ENCODE measurements at places on chromosomes 2 and 18.

GRCh38 chr2:178317811-178318210 lies 123.5 kb downstream of the OSBPL6 start:
- no peak for DNase-seq
- H3K27ac ChIP-seq: no peak overlapping the region
- H3K27me3 ChIP-seq: no peaks in the 10 kb centered on the region
- no peaks in the 10 kb centered on the region for H3K4me1 ChIP-seq

GRCh38 chr2:239636808-239637207 lies 236.0 kb upstream of the HDAC4 start:
- no peak overlapping the region for H3K27ac ChIP-seq
- DNase-seq: no peak
- H3K27me3 ChIP-seq: no peaks in the 10 kb centered on the region
- no peaks in the 10 kb centered on the region for H3K36me3 ChIP-seq
- no peak overlapping the region for H3K4me3 ChIP-seq

GRCh38 chr18:32048507-32049091 lies 30.0 kb downstream of the RNF125 start:
- H3K36me3 ChIP-seq: peaks cover 8% of the 10 kb centered on the region
- no peak overlapping the region for H3K4me3 ChIP-seq
- DNase-seq: no peak
- H3K27me3 ChIP-seq: no peaks in the 10 kb centered on the region
- H3K4me1 ChIP-seq: no peaks in the 10 kb centered on the region
- H3K27ac ChIP-seq: no peak overlapping the region

DNA sequence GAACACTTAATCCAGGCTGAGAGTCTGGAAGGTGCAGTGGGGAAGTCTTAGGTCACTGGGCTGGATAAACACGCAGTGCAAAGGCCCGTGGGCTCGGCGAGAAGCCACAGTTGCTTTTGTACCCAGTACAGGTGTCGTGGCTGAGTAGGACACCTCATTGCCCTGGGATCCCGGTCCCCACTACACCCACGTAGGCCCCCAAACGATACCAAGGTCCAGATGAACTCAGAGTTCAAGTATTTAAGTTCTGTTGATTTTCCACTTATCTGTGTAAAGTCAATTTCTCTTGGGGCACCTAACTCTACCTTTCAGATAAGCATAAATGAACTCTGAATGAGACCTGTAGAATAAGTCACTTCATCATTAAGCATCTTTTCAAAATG lies 302.0 kb downstream of the PIEZO2 start:
- H3K4me3 ChIP-seq: no peak overlapping the region
- no peaks in the 10 kb centered on the region for H3K27me3 ChIP-seq
- peaks cover 7% of the 10 kb centered on the region for H3K4me1 ChIP-seq
- no peaks in the 10 kb centered on the region for H3K36me3 ChIP-seq
- DNase-seq: no peak

DNA sequence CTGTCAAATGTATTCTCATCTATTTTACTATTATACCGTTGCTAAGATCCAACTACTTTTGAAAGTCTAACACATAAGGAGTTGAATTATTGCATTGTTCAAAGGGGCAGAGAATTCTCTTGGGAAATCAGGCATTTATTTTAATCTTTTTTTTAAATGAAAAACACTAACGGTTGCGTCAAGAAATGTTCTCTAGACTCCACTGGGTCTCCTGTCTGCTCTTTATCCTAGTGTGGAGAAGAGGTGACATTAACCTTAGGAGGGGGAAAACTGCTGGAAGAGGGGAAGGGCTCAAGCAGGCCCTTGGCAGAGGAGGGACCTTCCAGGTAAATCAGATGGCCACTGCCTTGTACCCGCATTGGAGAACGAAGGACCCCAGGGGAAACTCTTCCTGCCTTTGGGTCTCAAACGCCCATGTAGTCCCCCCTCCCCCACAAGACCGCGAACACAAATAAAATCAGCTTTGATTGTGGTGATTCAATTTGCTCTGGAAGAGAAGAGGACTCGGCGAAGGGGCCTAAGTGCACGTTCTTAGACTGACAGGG lies 1.1 kb upstream of the APCDD1 start:
- no peaks in the 10 kb centered on the region for H3K4me1 ChIP-seq
- DNase-seq: no peak
- H3K4me3 ChIP-seq: peak overlapping the region; percentile 61
- H3K27ac ChIP-seq: no peak overlapping the region
- no peaks in the 10 kb centered on the region for H3K36me3 ChIP-seq
- H3K27me3 ChIP-seq: peaks cover 22% of the 10 kb centered on the region

- no peaks in the 10 kb centered on the region for H3K4me1 ChIP-seq
- peaks cover 4% of the 10 kb centered on the region for H3K36me3 ChIP-seq
- no peak overlapping the region for H3K4me3 ChIP-seq
- H3K27me3 ChIP-seq: no peaks in the 10 kb centered on the region
Measured at GRCh38 chr2:171551836-171552235, 29.6 kb downstream of the CYBRD1 start.

DNA sequence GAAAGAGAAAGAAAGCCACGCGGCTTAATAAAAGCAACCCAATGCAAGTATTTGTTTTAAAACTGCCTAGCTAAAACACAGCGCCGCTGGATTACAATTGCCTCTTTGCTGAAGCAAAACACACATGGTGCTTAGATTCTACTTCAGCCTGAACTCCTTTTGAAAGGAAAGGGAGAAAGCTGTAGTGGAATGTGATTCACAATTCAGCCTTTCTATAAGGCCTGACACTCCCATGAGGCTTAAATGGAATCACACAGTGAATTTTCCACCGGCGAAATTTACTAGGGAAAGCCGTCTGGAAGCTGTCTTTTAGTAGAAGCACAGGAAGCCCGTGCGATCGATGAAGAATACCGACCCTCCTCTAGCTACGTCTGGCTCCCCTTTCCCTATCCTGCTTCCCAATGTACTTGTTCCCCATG lies 348.0 kb downstream of the DLGAP1 start:
- H3K27me3 ChIP-seq: no peaks in the 10 kb centered on the region
- peak overlapping the region; percentile 26 for H3K27ac ChIP-seq
- DNase-seq: no peak
- no peaks in the 10 kb centered on the region for H3K36me3 ChIP-seq
- no peak overlapping the region for H3K4me3 ChIP-seq
- H3K4me1 ChIP-seq: peaks cover 11% of the 10 kb centered on the region

DNA sequence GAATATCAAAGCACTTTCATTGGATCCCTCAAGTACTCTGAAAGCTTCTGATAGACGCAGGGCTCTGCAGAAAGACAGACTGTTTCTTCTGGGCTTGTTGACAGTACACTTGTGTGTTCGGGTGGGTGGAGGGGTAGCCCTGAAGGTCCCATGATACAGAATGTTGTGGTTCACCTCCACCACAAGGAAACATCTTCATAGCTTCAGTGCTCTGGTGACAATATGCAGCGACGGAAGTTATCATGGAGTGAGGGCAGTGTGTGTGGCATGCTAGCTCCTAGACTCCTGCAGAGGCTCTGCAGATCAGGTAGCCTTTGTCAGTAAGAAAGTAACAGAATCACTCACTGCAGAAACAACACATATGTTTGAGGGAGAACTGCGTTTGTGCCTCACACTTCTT lies 90.7 kb downstream of the MEIS1 start:
- DNase-seq: no peak
- H3K27me3 ChIP-seq: no peaks in the 10 kb centered on the region
- H3K36me3 ChIP-seq: no peaks in the 10 kb centered on the region
- H3K4me1 ChIP-seq: peaks cover 7% of the 10 kb centered on the region

DNA sequence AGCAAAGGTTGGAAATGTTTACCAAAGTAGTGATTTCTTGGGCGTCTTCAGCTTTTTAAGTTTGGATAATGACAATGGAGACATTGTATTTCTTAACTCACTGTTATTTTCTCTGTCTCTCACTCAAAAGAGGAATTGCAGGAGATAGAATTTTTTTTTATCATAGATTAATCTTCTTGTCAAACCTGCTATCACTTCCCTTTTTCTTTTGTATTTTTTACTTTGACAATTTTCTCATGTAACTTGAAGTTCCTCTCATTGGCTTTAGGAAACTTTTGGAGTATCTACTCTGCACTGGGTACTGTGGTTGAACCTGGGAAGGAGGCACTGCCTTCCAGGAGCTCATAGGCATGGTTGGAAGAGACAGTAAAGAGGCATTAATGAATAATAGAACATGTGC lies 489.1 kb downstream of the CNTNAP5 start:
- peaks cover 2% of the 10 kb centered on the region for H3K27me3 ChIP-seq
- H3K4me1 ChIP-seq: no peaks in the 10 kb centered on the region
- no peak for DNase-seq
- H3K4me3 ChIP-seq: no peak overlapping the region
- H3K36me3 ChIP-seq: no peaks in the 10 kb centered on the region
- no peak overlapping the region for H3K27ac ChIP-seq

DNA sequence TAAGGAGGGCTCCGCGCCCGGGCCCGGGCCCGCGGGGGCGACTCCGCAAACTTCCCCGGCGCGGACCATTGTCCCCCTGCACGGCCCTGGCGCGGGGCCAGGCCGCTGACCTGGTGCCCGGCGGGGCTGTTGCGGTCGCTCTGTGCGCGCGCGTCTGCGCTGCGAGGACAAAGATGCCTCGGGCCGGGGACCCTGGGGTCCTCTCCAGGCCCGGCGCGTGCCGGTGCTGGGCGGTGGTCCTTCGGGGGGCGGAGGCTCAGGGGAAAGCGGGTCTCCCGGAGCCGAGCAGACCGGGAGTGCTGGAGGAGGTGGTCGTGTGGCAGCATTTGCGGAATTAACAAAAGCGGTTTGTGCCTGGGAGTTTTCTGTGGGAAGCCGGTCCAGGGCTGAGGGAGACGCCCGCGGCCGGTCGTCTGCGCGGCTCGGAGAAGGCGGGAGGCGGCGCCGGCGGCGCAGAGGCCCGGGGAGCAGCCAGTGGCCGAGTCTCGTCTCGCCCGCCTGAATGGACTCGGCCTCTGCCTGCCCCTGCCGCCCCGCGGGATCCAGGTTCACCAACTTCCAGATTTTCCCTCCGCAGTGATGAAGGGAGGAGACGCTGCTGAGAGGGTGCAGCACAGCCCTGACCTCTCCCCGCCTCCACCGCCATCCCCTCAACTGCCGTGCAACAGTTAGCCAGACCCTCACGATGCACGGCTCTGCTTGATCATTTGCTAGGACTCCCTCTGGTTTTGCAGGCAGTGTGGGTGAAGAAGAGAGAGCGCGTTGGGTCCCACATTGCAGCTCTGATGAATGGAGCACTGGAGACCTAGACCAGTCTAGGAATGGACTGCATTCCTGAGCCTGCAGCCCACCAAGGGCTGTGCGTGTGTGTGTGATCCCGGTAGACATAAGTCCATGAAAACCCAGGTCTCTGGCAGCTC lies 705 bp downstream of the EFR3B start:
- peaks cover 16% of the 10 kb centered on the region for H3K27me3 ChIP-seq
- DNase-seq: peak; percentile 76
- peak overlapping the region; percentile 82 for H3K4me3 ChIP-seq
- peaks cover 10% of the 10 kb centered on the region for H3K4me1 ChIP-seq

GRCh38 chr18:35514283-35514682 lies 16.5 kb upstream of the INO80C start:
- no peak overlapping the region for H3K27ac ChIP-seq
- H3K36me3 ChIP-seq: no peaks in the 10 kb centered on the region
- no peaks in the 10 kb centered on the region for H3K27me3 ChIP-seq
- no peak overlapping the region for H3K4me3 ChIP-seq

DNA sequence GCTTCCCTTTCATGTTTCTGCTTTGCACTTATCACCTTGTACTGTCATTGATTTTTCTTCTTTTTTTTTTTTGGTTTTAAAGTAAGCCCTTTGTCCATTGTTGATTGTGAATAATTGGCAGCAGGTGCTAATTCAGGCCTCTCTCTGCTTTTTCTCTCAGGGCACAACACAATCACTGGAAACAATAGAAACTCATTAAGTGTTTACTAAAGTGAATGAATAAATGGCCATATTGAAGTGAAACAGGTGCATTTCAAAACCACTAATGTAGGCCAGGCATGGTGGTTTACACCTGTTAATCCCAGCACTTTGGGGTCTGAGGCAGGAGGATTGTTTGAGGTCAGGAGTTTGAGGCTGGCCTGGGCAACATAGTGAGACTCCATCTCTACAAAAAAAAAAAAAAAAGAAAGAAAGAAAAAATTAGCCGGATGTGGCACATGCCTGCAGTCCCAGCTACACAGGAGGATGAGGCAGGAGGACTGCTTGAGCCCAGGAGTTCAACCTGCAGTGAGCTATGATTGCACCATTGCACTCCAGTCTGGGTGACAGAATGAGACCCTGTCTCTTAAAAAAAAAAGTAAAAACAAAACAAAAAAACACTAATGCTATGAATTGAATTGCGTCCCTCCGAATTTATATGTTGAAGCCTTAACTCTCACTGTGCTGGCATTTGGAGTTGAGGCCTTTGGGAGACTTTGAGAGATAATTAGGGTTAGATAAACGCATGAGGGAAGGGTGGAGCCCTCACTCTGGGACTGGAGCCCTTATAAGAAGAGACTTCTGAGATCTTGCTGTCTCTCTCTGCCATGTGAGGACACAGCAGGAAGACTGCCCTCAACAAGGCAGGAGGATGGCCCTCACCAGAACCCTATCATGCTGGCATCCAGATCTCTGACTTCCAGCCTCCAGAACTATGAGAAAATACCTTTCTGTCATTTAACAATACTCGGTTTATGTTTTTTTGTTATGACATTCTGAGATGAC lies 19.9 kb downstream of the SLC38A11 start:
- H3K4me3 ChIP-seq: no peak overlapping the region
- no peaks in the 10 kb centered on the region for H3K36me3 ChIP-seq
- no peak overlapping the region for H3K27ac ChIP-seq
- H3K4me1 ChIP-seq: peaks cover 2% of the 10 kb centered on the region
- no peak for DNase-seq

GRCh38 chr2:13255485-13255884 lies 538.7 kb downstream of the TRIB2 start:
- no peaks in the 10 kb centered on the region for H3K27me3 ChIP-seq
- no peak for DNase-seq
- H3K27ac ChIP-seq: no peak overlapping the region
- no peaks in the 10 kb centered on the region for H3K4me1 ChIP-seq
- H3K4me3 ChIP-seq: no peak overlapping the region
- no peaks in the 10 kb centered on the region for H3K36me3 ChIP-seq

DNA sequence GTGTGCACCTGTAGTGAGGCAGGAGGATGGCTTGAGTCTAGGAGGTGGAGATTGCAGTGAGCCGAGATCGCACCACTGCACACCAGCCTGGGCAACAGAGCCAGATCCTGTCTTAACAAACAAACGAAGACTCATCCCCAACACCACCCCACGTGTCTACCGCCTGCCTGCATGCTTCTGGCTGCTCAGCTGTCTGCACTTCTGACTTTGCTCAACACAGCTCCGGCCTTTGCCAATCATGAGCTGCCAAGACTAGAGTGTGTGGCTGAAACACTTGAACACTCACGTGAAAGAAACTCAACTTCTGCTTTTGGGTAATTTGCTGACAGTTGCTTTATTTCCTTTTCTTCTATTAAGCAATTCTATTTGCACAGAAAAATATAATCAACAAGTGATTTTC lies 32.1 kb upstream of the SP3 start:
- DNase-seq: no peak
- no peaks in the 10 kb centered on the region for H3K27me3 ChIP-seq
- H3K4me1 ChIP-seq: no peaks in the 10 kb centered on the region

DNA sequence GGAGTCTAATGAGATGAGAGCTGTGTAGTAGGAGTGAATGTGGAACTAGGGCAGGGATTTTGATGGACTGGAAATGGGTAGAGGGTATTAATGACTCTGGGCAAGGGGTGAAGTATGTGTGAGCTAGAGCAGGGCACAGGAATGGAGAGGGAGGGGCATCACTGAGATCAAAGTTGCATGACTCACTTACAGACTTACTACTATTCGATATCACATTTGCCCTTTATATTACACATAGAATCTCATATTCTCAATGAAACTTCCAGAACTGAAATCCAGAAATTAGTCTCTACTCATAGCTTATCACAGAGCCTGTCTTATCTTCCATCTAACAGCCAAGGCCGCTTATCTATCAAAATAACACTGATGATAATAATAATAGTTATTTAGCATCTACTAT lies 20.0 kb upstream of the ITGB6 start:
- no peak for DNase-seq
- H3K4me1 ChIP-seq: no peaks in the 10 kb centered on the region
- no peaks in the 10 kb centered on the region for H3K27me3 ChIP-seq
- no peaks in the 10 kb centered on the region for H3K36me3 ChIP-seq
- H3K4me3 ChIP-seq: no peak overlapping the region
- no peak overlapping the region for H3K27ac ChIP-seq

All from H1 (cell line).